Activated CD4-positive, alpha-beta T cell treated with anti-CD3 and anti-CD28 coated beads, Interleukin-2, amount 10 ng/mL, durations not matched to agents 7 days and 5 days (primary cell): ENCODE measurements at places on chromosomes 16 and 17. TPM values are rescaled to one million over a fixed set of nuclear protein-coding genes. Genes with fewer than 3 reads are reported as not detected.

ADAM11 gene
- 0.25 TPM for total RNA-seq

EIF4A3 gene
- 148 TPM for total RNA-seq

MMP25 gene
- 19.8 TPM for total RNA-seq

ALOX12 gene
- not detected for total RNA-seq

KCNJ18 gene
- total RNA-seq = not detected

CCDC154 gene
- total RNA-seq = 1.9 TPM

CES3 gene
- total RNA-seq = 5.9 TPM

SDF2 gene
- total RNA-seq = 43.9 TPM
